AG20443 (cell line): ENCODE measurements at places on chromosomes 11 and 22.

DNA sequence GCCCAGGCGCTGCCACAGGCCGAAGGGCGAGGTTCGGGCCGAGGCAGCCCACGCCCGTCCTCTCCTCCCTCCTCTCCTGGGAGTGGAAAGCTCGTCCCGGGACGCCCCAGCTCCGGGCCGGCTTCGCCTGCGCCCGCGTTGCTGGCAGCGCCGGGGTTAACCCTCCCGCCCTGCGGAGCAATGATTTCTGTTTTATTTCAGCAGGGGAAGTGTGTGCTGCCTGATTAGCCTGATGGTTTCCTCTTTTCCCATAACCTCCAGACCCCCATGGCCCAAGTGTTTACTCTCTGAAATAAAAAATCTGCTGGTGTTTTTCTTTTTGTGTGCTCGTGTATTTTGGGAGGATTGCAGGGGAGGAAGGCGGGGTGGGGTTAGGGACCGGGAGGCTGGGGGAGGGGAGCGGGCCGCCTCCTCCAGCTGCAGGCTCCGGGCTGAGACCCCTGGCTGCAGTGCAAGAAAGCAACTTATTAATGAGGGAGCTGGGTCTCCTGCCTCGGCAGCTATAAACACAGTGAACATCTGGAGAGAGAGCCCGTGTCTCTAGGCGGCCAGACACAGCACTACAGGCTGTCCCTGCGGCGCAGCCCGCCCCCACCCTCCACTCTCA lies 38.6 kb downstream of the ETS1 start:
- DNase-seq = peak; percentile 80

GRCh38 chr11:117221775-117222517 lies 9.9 kb downstream of the PCSK7 start:
- DNase-seq = no peak

GRCh38 chr11:44738791-44739190 lies 12.0 kb downstream of the TSPAN18 start:
- no peak for DNase-seq

DNA sequence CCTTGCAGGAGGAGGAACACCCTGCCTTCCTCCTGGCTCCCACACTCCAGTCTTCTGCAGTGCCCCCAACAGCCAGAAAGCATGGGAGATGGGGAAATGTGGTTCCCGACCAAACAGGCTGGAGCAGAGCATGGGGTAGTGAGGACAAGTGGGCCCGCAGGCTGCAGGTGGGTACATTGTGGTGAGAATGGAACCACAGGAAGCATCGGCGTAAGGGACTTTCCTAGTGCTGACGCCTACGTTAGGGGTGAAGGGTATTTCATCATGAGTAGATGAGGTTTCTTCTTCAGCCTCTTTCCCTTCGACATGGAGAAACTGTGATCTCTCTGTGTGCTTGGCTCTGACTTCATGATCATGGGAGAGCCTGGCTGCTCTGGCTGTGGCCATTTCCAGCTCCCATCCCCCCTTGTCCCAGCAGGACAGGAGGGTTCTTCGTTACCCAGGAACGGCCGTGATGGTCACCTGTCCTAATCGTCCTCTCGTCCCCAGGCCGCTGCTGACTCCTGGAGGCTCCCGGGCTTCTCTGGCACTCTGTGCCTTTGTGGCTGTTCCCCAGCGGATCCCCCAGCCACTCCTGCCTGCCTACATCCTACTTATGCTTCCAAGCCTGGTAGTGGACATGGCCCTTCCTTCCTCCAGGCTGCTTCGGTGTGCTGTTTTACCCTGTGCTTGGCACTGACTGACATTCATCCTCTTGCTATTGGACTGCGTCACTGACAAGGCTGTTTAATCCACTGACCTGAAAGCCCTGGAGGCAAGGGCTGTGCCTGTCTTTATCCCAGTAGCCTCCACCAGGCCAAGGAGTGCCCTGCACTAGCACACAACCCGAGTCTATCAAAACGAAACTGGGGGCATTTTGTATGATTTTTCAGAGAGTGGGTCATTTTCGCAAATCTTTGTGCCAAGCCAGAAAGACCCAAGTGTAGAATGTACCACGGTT lies 65.2 kb upstream of the CECR2 start:
- no peak for DNase-seq

DNA sequence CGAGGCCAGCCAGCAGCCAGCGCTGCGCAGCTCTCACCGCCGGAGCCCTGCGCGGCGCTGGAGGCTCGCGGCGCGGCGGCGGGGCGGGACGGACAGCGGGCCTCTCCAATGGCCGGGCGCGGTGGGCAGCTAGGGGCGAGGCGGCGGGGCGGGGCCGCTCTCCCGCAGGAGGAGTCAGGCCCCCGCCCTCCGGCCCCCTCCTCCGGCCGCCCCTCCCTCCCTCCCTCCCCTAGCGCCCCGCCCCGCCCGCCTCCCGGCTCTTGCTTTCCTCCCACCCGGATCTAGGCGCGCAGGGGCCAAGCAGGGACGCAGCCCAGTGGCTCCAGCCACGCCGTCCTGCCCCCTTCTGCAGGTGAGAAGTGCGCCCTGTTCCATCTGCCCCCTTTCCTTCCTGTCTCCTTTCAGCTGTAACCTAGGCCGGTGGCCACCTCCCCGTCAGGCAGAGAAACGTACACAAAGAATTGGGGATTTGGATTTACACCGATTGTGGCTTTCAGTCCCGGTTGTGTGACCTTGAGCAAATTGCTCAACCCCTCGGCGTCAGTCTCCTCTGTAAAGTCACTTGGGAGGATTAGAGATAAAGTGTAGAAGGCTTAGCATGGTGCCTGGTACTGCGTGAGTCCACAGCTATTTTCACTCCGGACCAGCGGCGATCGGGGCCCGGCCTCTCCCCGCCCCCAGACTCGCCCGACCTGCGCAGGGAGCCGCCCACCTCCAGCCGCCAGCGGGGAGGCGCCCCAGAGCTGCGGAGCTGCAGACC lies at the start of gene FZD4:
FZD4 (minus strand) TSS at position 35 of the 760 bp plus-strand sequence. CDS start 310 bp downstream, outside the sequence.
- peak; percentile 99 for DNase-seq

DNA sequence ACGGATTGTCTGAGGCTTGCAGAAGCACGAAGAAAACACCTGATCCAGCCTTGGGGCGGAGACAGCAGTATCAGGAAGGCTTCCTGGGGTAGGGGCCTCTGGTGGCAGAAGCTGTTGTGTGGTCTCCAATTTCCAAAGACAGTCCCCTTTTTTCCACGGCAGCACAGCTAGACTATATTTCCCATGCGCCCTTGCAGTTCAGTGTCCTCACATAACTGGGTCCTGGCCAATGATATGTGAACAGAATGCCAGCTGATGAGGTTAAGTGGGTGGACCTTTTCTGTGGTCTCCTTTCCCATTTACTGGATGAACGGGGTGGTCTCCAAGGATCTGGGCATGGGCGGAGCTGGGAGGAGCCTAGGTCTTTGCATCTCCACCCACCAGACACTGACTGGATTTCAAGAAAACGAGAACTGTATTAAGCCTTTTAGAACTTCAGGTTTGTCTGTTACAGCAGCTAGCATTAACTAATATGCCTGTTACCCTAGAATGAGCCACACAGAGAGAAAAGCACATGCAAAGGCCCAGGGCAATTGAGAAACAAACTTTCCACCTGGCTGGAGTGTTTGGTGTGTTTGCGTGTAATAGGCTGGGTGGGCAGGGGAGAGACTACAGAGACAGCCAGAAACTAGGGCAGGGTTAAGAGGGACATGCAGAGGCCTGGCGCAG lies 6.2 kb downstream of the GAL3ST1 start:
- no peak for DNase-seq

DNA sequence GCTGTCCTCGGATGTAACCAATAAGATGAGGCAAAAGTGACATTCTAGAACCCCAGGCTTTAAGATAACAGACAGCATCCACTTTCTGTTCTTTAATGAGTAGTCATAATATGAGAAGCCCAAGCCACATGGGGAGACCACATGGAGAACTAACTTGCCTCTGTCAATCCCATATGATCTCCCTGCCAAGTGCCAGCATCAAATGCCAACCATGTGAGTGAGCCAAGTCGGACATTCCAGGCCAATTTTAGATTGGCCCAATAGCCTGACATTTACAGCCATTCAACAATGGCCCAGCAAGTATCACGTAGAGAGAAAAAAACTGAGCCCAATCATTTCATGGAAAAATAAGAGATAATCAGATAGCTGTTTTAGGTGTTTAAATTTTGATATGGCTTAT lies 2048.3 kb upstream of the RAG2 start:
- no peak for DNase-seq

GRCh38 chr11:73958521-73959141 lies 7.8 kb downstream of the DNAJB13 start:
- DNase-seq = no peak

GRCh38 chr11:111788051-111788450 lies 21.9 kb upstream of the PPP2R1B start:
- no peak for DNase-seq

GRCh38 chr22:44412136-44412731 lies 85.8 kb downstream of the RTL6 start:
- DNase-seq = no peak

GRCh38 chr11:882596-882995 lies 28.0 kb downstream of the CHID1 start:
- DNase-seq = no peak

DNA sequence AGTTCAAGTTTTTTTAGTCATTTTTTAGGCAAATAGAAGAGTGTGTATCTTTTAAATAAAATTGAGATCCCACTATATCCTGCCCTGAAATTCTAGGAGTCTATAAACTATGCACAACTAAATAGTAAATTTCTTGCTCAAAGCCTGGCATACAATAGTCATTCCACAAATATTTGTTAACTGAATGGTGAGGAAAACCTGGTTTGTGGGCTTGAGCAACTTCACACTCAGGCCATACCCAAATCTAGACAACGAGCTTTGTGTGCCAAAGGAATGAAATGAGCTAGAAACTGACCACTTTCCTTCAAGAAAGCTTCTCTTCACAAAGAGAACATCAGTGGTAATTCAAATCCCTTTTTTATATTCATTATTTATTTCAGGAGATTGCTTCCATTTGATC lies 39.6 kb upstream of the AMOTL1 start:
- peak; percentile 76 for DNase-seq

DNA sequence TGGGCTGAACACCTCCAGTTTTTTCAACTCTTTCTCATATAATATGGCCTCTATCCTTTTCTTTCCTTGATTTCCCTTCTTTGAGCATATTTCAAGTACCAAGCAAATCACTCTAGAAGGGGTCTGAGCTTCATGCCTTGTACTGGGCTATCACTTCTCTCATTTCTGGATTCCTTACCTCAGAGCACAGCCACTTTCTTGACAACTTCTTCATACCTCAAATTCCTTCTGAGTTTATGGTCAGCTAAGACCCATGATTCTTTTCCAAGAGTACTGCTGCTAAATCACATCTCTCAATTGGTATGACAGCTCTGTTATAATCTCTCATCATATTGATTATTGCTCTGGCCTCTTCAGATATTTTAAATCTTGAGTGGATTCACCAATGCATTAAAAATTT lies 224.8 kb upstream of the ZBED5 start:
- no peak for DNase-seq

DNA sequence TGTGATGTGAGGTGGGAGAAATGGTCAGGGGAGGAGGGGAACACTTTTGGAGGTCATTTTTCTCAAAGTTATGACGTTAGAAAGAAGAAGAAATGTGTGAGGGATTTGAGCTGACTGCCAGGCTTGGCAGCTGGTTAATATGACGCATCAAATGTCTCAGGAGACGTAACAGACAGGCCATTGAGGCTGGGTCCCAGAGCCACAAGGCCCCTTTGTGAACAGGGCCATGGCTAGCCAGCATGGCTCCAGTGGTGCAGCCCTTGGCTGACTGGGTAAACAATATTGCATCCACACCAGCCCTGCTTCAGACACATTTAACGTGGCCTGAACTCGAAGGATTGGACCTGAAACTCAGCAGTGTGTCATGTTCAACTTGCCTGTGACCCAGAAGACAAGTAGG lies 34.3 kb downstream of the AMOTL1 start:
- no peak for DNase-seq

DNA sequence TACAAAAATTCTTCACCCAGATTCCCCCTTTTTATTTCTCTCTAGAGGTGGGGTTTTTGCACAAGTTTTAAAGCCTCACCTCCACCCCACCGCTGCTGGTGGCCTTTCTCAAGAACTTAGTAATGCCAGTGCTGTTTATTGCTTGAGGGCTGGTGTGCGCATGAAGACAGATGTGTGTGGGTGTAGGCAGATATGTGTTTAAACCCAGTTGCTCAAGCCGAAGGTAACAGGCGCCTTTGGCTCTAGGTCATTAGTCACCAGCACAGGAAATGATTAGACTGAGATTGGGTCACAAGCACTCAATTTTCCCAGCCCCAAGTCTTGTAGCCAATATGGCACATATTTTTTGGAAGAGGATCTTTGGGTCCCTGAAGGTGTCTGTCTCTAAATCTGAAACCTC lies 2.7 kb upstream of the CLMP start:
- DNase-seq = peak; percentile 77

DNA sequence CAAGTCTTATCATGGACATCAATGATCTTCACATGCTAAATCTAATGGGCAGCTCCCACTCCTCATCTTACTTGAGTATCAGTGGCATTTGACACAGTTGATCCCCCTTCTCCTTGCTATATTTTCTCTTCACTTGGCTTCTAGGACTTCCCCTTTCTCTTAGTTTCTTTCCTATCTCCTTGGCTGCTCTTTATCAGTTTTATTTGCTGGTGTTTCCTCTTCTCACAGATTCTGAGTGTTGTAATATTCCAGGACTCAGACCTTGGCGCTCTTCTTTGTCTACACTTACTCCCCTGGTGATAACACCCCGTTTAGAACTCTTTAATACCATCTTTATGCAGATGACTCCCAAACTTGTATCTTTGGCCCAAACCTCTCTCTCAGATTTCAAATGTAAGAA lies 33.9 kb upstream of the RASSF10 start:
- DNase-seq = no peak

DNA sequence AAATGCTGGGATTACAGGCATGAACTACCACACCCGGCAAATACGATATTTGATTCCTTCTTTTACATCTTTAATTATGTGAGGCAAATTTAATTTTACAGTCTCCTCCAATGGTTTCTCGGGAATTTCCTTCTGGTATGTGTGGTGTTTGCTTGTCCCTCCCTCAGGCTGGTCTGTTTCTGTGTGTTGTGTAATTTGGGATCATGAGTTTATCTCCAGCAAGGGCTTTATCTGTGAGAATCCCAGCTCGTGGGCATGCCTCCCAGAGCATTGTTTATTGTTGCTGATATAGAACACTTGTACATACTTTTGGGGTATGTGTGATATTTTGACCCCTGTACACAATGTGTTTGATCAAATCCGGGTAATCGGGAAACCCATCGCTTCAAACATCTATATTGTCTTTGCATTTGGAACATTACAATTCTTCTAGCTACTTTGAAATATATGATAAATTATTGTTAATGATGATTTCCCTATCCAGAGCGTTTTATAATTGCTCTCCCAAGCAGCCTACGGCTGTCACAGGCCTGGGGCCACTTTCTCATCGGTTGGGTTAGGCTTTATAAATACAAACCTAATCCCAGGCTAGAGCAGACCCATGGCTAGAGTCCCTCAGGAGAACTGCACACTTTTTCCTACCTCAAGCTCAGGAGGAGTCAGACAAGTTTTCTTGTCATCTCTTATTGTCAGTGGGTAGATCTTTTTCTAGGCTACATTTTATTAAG lies 15.0 kb upstream of the PRR5 start:
- no peak for DNase-seq
